T-helper 17 cell (primary cell): ENCODE measurements at places on chromosomes 2 and 18. TPM values are rescaled to one million over a fixed set of nuclear protein-coding genes. Genes with fewer than 3 reads are reported as not detected.

TCF23 gene
- not detected for total RNA-seq

BMP10 gene
- total RNA-seq, result not detected

ABHD3 gene
- total RNA-seq, result 38.6 TPM

ITGA4 gene
- total RNA-seq, result 237 TPM

KCNG2 gene
- total RNA-seq, result not detected

DPP4 gene
- 53.6 TPM for total RNA-seq

BOLL gene
- total RNA-seq, result not detected

RNF138 gene
- 104 TPM for total RNA-seq

FKBP1B gene
- 2.6 TPM for total RNA-seq

SCN9A gene
- total RNA-seq, result 0.21 TPM

PLGLB2 gene
- 3.6 TPM for total RNA-seq

DUSP28 gene
- total RNA-seq, result 12.8 TPM

SH2D6 gene
- total RNA-seq, result 0.26 TPM

ABCG5 gene
- not detected for total RNA-seq

PNPT1 gene
- total RNA-seq, result 17.7 TPM

CNPPD1 gene
- 50.8 TPM for total RNA-seq

FBLN7 gene
- 21.7 TPM for total RNA-seq

EIF4E2 gene
- 58.8 TPM for total RNA-seq

CPO gene
- 0.22 TPM for total RNA-seq

GRHL1 gene
- total RNA-seq, result 0.60 TPM

ANKRD62 gene
- not detected for total RNA-seq

COL4A4 gene
- 0.55 TPM for total RNA-seq

SLC5A7 gene
- total RNA-seq, result not detected

REG1B gene
- not detected for total RNA-seq

UGT1A6 gene
- total RNA-seq, result not detected

CCDC85A gene
- not detected for total RNA-seq
